ENCODE measurements at places on chromosomes 5 and 9.

DNA sequence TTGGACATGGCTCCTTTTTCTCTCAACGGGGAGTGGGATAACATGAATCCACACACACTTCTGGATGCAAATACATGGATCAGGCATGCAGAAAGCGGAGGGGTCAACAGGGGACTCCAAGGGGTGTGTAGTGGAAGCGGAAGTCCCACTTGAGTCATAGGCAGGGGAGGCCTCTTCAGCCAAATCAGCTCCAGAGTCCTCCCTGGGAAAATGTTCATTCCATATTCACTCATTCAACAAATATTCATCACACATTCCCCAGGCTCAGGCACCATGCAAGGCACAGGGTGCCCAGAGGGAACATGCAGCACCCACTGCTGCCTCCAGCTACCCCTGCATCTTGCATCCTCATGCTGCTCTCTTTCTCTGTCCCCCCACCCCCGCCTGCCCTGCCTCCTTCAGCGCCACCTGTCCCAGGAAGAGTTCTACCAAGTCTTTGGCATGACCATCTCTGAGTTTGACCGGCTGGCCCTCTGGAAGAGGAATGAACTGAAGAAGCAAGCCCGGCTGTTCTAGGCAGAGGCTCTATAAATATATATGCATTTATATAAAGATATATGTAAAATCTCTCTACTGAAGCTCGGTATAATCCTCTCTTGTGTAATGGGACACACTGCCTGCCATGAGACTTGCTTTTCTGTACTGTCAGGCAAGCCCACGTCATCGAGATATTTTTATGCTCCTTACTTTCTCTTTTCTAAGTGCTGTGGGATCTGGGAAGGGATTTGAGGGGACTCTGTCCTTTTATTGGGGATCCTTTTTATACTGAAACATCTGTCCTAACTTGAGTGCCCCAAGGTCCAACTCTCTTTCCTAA is 13.6 kb upstream of the AFAP1L1 start:
- no peak for DNase-seq

- no peak for DNase-seq
Measured at GRCh38 chr9:98287384-98287783, 31.9 kb upstream of the TBC1D2 start.

DNA sequence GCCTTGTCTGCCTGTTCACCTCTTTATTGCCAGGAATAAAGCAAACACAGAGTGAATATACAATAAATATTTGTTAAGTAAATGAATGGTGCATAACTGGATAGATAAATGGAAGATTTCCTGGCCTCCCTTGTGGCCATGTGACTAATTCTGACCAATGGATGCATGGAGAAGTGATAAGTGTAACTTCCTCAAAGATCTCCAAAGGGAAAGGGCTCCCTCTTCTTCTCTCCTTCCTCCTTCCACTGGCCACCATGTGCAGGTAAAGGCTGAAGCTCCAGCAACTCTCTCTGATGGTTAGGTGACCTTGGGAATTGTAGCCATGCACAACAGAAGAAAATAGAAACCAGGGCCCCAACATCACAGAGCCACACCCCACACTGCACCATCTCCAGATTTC is 174.4 kb downstream of the EBF1 start:
- no peak for DNase-seq

DNA sequence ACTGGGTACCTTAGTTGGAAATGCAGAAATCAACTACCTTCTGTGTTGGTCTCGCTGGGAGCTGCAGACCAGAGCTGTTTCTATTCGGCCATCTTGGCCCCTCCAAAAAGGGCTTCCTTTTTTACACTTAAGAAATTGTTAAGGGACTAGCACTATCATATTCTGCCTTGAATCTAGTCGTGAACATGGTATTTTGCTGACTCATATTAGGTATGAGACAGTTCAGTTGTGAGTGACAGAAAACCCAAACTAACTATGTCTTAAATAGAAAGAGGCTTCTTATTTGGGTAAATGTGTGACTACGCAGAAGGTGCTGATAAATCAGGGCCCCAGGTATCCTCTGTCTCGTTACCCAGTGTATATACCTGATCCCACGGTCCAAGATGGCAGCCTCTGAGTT is 298.2 kb downstream of the EDIL3 start:
- DNase-seq, result no peak

GRCh38 chr9:20740929-20741582 is 57.0 kb downstream of the FOCAD start:
- DNase-seq, result no peak

- no peak for DNase-seq
Measured at GRCh38 chr9:70117835-70118319, 74.2 kb downstream of the MAMDC2 start.

DNA sequence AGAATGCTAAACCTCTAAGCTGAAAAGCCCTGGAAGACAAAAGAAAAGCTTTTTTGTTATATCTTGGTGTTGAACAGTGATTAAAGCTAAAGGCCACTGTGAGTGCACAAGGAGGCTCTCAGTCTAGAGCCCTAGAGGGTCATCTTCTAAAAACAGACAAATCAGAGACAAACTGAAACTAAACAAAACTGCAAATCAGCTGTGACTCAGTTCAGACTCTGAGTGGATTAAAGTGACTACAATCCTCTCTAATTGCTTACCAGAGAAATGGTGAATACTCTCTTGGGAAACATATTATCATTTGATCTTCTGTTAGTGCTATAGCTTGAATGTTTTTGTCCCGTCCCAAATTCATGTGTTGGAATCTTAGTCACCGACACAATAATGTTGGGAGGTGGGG is 491.9 kb downstream of the CDH18 start:
- no peak for DNase-seq

DNA sequence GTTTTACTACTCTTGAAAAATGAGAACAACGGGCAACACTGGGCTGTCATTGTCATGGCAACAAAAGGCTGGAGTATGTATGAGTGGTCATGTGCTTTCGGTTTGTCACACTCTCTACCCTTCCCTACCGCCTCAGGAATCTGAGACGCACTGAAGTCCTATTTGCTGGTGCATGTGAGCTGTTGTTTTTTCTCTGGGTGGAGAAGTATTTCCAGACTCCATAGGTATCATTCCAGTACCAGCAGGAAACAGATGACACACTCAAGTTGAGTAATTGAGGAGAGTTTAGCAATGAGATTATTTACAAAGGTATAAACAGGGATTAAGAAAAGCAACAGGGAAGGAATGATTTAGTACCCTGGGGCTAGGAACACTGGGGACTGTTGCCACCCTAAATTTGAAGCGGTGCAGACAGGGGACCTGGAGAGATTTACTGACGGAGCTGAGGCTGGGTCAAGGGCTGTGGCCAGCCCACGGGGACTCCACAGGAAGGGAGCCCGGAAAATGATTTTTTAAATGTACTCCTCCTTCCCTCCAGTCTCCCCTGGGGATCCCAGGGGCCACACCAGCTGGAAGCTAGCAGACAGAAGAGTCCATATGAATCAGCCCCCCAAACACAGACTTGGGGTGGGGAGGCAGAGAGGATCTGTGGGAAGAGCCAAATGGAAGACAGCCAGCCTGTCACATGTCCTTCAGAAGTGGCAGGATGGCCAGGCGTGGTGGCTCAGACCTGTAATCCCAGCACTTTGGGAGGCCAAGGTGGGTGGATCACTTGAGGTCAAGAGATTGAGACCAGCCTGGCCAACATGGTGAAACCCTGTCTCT is 13.2 kb upstream of the ZBTB43 start:
- DNase-seq, result no peak

- no peak for DNase-seq
Measured at GRCh38 chr5:132498686-132499271, 8.2 kb upstream of the IRF1 start.

DNA sequence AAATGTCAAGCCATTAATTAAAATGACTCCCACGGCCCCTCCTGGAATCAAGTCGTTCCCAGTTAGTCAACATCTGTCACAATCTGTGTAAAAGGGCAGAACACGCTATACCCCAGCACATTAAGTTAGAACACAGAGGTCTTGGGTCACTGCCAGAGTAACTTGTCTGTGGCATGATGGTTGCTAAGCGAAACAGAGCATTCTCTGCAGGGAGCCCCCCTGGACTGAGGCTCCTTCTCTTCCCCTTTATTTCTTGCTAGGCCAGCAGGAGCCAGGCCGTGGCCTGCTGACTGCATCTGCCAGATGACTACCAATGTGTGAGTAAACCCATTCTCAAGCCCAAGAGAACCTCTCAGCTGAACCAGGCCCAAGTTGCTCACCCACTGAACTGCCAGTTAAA is 51.9 kb upstream of the ZBED3 start:
- DNase-seq, result no peak

GRCh38 chr5:57768745-57769144 is 286.1 kb upstream of the ACTBL2 start:
- DNase-seq, result no peak

GRCh38 chr5:20347334-20347733 is 359.3 kb upstream of the CDH18 start:
- DNase-seq, result no peak

GRCh38 chr9:69556707-69557106 is 115.5 kb downstream of the APBA1 start:
- DNase-seq, result no peak

- DNase-seq, result no peak
Measured at GRCh38 chr9:83304686-83305085, 233.5 kb downstream of the FRMD3 start.

- no peak for DNase-seq
Measured at GRCh38 chr5:59037453-59037852, 454.6 kb downstream of the RAB3C start.

GRCh38 chr9:108636013-108636412 is 219.8 kb downstream of the ACTL7B start:
- no peak for DNase-seq

All from stimulated activated CD8-positive, alpha-beta memory T cell treated with anti-CD3 and anti-CD28 coated beads, Interleukin-12 subunit alpha, Interleukin-12 subunit beta, amount 100 ng/mL, for 1 hour (primary cell).